Fibroblast of pulmonary artery (primary cell): ENCODE measurements at places on chromosomes 5 and 9.
A peak's percentile ranks its signal among the peaks of the same experiment; 100 is the strongest.

DNA sequence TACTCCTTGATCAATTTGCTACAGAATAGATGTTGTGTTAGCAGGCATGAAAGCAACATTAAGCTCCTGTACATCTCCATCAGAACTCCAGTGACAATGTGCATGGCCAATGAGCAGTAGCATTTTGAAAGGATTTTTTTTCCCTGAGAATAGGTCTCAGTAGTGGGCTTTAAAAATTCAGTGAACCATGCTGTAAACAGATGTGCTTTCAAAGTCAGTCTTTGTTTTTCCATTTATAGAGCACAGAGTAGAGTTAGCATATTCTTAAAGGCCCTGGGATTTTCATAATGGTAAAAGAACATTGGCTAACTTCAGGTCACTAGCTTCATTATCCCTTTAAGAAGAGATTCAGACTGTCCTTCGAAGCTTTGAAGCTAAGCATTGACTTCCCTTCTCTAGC, 150.8 kb downstream of the VPS13A start:
- no peak for DNase-seq

GRCh38 chr5:126376443-126376842, 46.8 kb upstream of the GRAMD2B start:
- no peak for DNase-seq

DNA sequence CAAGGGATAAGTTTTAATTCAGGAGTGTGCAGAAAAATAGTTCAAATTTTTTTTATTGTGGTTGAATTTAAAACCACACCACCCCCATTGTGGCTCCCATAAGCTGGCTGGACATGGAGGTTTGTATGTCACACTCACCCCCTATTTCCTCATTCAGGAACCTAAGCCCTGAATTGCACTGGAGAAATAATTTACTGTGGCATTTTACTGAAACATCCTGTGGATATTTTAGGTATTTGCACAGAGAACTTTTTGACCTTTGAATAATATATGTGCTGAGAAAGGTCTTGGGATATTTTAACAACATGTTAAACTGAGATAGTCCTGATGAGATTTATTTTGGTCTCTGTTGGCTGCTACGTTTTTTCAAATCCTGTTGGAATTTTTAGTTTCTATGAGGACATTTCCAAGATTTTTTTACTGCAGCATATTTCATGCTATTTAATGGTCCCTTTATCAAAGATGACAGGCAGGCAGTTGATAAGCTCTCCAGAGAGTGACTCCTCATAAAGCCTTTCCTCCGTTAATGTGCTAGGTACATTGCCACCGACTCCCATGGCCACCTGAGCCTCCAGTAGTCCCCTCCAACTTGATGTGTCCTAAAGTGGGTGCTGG, 51.2 kb upstream of the PALM2AKAP2 start:
- DNase-seq = no peak

- DNase-seq = no peak
These were observed 81.3 kb downstream of the ATP10B start for GRCh38 chr5:160770718-160771117.

DNA sequence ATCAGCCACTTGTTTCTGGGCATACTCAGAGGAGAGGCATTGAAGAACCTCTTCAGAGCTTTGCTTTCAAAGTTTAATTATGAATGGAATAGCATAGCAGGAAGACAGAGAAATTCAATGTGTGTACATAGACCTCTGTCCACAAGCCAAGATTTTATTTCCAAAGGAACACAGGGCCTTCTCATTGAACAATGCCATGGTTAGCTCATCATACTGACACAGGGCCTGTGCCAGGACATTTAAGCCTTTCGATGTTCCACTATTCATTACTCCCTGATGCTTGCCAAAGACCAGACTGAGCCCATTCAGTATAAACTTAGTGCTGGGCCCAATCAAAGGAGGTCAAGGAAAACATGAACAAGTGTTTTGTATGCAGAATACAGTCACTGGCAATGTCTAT, 280.8 kb downstream of the FBXL17 start:
- peak; percentile 29 for DNase-seq

GRCh38 chr5:62231576-62231975, 74.4 kb upstream of the KIF2A start:
- no peak for DNase-seq
